T-helper 17 cell (primary cell): ENCODE measurements at places on chromosomes 2 and 18.

GRCh38 chr2:36002941-36003340 lies 352.6 kb upstream of the CRIM1 start:
- DNase-seq, result no peak

DNA sequence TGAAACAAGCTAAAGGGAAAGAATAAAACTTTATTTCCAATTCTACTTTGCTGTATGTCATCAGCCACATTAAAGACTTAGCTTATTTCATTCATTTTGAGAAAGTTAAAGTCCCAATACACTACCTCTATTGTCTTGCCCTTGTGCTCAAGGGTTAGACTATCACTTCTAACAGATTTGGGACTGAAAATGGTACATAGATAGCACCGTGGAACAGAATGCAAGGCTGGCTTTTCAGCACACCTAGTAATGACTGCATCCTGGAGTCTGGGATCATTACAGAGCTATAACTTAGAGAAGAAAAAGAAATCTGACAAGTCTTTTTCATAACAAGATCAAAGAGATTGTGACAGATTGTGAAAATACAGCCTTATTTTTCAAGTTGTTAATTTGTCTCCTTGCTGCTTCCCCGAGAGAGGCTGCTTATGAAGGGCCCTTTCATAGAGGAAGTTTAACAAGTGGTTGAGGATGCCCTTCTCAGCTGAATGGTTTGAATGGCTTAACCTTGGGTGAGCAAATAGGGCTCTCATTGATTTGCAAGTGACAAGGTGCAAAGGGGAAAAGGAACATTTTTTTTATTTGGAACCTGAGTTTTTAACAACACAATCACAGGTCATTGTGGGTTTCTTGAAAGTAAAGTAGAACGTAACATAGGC lies 371.8 kb downstream of the EPHA4 start:
- DNase-seq, result no peak

DNA sequence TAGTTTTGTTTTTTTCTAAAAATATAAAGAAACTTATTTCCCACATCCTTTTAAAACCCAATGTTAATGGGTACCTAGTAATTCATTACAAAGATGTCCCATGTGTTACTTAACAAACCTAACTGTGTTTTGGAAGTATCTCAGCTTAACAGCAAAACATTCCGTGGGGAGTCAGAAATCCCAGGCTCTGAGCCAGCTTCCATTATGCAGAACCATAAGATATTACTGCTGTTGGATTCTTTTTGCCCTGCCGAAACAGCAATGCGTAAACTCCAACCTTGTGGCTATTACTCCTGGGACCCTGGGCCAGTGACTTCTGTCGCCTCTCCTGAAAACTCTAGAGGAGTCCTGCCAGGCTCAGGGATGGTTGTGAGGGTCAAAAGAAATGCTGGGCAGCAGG lies 174.1 kb downstream of the UXS1 start:
- no peak for DNase-seq

DNA sequence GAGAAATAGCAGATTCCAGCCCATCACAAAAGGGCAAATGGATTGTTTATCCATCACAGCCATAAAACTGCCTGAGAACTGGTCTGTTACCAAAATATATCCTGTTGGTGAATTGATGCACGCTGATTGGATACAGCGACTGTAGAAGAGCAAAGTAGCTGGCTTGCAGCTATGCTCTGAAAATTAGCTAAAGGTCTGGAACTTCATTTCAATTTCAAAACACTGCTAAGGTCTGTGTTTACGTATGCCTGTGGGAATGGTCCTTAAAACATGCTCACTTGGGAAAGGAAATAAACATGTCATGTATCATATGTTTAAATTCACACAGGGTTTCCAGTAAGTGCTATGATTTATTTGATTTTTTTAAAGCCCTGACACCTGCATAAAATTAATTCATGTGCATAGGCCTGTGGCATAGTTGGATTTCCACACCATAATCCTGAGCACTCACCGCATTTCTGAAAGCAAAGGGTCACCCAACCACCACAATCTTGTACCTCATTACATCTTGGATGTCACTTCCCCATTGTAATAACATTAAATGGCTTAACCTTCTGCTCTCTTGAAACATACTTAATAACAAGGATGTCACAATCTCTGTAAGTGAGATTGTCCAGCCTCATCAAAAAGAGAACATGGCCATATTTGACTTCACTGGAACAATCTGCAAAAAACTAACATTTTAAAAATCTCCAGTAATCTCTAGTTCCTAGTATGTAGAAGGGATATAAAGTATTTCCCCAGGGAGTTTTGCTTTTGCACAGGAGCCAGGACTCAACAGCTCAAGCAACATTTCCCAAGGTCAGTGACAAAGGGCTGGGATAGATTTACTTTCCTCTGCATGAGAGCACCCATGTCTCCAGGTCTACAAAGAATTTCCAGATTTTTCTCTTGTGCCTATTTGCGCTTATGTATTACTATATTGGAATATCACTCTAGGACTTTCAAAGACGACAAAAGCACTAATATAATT lies 109.8 kb downstream of the FARSB start:
- no peak for DNase-seq

DNA sequence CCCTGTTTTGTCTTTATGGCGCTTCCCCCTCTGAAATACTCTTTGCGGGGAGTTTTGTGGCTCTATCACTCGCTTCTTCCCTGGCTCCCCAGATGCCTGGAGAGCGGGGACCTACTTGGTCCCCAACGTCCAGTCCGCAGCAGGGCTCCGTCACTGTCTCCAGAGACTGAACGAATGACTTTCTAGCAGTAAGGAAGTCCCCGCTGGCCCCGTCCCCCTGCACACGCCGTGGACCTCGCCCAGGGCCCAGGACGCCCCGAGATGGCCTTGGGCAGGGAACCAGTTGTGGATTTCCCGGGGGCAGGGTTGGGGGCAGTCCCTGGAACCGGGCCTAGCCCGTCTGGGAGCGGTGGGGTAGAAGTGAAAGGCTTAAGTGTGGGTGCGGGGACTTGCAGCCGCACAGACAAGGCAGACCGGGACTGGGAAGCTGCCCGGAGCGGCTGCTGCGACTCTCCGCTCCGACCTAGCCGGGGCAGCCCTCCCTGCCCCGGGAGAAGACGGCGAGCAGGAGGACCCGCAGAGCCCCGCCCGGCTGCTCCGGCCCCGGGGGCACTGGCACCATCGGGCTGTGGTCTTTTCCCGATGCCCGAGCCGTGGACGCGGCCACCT lies 821 bp upstream of the EPHA4 start:
- DNase-seq, result no peak

- no peak for DNase-seq
Measured at GRCh38 chr2:6958616-6959235, 41.5 kb downstream of the RNF144A start.

DNA sequence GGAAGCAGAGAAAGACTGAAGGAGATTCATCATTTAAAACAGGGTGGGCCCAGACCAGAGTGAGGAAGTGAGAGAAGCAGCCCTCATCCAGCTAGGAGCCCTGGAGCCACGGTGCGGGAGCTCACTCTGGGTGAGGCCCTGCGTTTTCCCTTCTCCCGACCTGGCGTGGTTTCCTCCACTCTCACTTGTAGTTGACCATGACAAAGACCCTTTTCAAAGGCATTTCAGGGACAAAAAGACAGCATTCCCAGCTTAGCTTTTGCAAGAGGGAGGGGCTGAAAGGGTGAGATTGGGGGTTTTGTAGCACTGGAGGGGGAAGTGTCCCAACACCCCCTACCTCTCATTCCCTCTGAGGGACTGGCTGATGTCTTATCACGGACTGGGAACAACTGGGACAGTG lies 56.6 kb downstream of the TRPM8 start:
- DNase-seq, result no peak

- DNase-seq, result no peak
Measured at GRCh38 chr2:198144660-198145059, 340.3 kb downstream of the PLCL1 start.

GRCh38 chr2:10833021-10833420 lies 20.4 kb upstream of the PDIA6 start:
- no peak for DNase-seq
